Endothelial cell of umbilical vein (primary cell): ENCODE measurements at places on chromosomes 16 and 17. TPM values are rescaled to one million over a fixed set of nuclear protein-coding genes. Genes with fewer than 3 reads are reported as not detected.

GRCh38 chr16:79897104-79897452 lies 296.5 kb upstream of the MAF start:
- H3K27me3 ChIP-seq: no peaks in the 10 kb centered on the region
- no peak overlapping the region for H3K4me3 ChIP-seq
- H3K4me1 ChIP-seq: no peaks in the 10 kb centered on the region
- H3K36me3 ChIP-seq: no peaks in the 10 kb centered on the region
- DNase-seq: no peak

- H3K27me3 ChIP-seq: no peaks in the 10 kb centered on the region
- H3K4me1 ChIP-seq: no peaks in the 10 kb centered on the region
- H3K4me3 ChIP-seq: no peak overlapping the region
- no peaks in the 10 kb centered on the region for H3K36me3 ChIP-seq
- H3K27ac ChIP-seq: no peak overlapping the region
Measured at GRCh38 chr16:11405331-11406176, 60.3 kb downstream of the RMI2 start.

- no peaks in the 10 kb centered on the region for H3K36me3 ChIP-seq
- no peak for DNase-seq
- no peak overlapping the region for H3K27ac ChIP-seq
- no peak overlapping the region for H3K4me3 ChIP-seq
- H3K27me3 ChIP-seq: no peaks in the 10 kb centered on the region
- H3K4me1 ChIP-seq: no peaks in the 10 kb centered on the region
Measured at GRCh38 chr17:17636272-17636885, 44.9 kb upstream of the PEMT start.

DNA sequence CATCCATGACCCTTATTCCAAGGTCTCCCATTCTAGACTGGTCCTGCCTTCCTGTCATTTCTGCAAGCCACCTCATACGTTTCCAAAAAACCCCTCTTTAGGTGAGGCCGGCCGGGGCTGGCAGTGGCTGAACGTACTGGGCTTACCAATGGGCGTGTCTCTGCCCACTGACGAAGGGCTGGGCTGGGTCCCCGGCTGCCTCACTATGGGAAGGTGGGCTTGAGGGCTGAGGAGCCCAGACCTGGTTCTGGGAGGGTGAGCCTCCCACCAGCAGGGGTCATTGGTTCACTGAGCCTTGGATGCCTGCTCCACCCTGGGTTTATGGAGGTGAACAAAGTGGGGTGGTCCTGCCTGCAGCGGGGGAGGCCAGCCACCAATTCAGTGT lies 19.9 kb downstream of the KDM8 start:
- no peak overlapping the region for H3K4me3 ChIP-seq
- H3K27ac ChIP-seq: no peak overlapping the region

DNA sequence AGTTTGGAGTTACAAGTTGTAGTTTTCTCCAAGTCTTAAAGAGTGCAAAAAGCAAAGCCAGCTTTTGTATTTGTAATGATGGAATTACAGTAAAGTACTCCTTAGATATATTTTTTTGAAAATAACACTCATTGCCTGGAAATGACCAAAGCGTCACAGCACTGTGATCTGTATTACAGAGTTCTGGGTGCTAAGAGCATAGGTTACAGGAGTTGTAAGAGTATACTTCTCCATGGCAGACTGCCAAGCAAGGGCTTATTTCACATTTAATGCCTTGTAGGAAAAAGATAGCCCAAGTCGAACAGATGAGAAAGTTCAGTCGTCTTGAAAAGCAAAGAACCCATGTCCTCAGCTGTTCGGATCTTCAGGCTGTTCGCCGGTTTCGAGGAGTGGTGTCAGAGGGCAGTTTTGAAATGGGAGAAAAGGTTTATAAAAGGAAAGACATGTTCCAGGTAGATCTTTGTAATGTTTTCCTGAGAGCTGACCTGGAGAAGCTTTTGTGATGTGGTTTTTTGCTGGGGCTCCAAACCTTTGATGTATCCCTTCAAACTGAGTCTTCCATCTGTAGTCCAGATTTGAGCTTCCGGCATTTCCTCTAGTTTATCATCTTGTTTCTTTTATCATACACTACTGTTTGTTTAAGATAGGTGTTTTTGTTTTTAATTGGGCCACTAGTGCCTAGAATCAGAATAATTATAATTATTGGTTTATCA lies 41.3 kb downstream of the ERCC4 start:
- H3K27me3 ChIP-seq: no peaks in the 10 kb centered on the region
- H3K4me1 ChIP-seq: peaks cover 16% of the 10 kb centered on the region
- H3K4me3 ChIP-seq: no peak overlapping the region
- no peak overlapping the region for H3K27ac ChIP-seq
- no peak for DNase-seq

The FBXO39 gene
- 2.7 and 3.1 TPM in 2 replicates for polyA plus RNA-seq

The RNF43 gene
- 0.03 TPM in 1 of 2 replicates, not detected in the other for polyA plus RNA-seq

- no peaks in the 10 kb centered on the region for H3K36me3 ChIP-seq
- no peak overlapping the region for H3K4me3 ChIP-seq
- H3K4me1 ChIP-seq: peaks cover 25% of the 10 kb centered on the region
- H3K27me3 ChIP-seq: no peaks in the 10 kb centered on the region
- H3K27ac ChIP-seq: no peak overlapping the region
Measured at GRCh38 chr16:27699540-27699939, 149.6 kb downstream of the KATNIP start.
